SJSA1 (cell line): ENCODE measurements at places on chromosomes 4 and X. TPM values are rescaled to one million over a fixed set of nuclear protein-coding genes. Genes with fewer than 3 reads are reported as not detected.

Gene GLRA3
- total RNA-seq, result not detected in 2 replicates

Gene WDR17
- 0.41 and 0.58 TPM in 2 replicates for total RNA-seq

Gene ARHGEF6
- 10.8 and 19.2 TPM in 2 replicates for total RNA-seq

Gene LEF1
- 46.3 and 55.5 TPM in 2 replicates for total RNA-seq

Gene TCEAL2
- total RNA-seq, result not detected in 2 replicates

Gene OSTC
- total RNA-seq, result 266 and 503 TPM in 2 replicates

Gene CD38
- total RNA-seq, result 0.05 TPM in 1 of 2 replicates, not detected in the other

Gene FGG
- total RNA-seq, result not detected in 2 replicates
